Thoracic aorta (tissue), 2 donors: ENCODE measurements at places on chromosomes 2 and 18.

- no peak for DNase-seq
Observed at GRCh38 chr2:9263428-9263827, 56.8 kb downstream of the ASAP2 start.

GRCh38 chr2:127067620-127068350, 39.2 kb downstream of the BIN1 start:
- no peak for DNase-seq

- DNase-seq, result no peak
Observed at GRCh38 chr2:8923183-8923582, 80.3 kb downstream of the MBOAT2 start.

GRCh38 chr2:171169333-171169732, 8.6 kb upstream of the TLK1 start:
- DNase-seq, result no peak

GRCh38 chr2:218366621-218367414, 10.2 kb downstream of the CATIP start:
- no peak for DNase-seq

GRCh38 chr2:8219631-8220355, 462.1 kb upstream of the ID2 start:
- peak; percentile 62 for DNase-seq

DNA sequence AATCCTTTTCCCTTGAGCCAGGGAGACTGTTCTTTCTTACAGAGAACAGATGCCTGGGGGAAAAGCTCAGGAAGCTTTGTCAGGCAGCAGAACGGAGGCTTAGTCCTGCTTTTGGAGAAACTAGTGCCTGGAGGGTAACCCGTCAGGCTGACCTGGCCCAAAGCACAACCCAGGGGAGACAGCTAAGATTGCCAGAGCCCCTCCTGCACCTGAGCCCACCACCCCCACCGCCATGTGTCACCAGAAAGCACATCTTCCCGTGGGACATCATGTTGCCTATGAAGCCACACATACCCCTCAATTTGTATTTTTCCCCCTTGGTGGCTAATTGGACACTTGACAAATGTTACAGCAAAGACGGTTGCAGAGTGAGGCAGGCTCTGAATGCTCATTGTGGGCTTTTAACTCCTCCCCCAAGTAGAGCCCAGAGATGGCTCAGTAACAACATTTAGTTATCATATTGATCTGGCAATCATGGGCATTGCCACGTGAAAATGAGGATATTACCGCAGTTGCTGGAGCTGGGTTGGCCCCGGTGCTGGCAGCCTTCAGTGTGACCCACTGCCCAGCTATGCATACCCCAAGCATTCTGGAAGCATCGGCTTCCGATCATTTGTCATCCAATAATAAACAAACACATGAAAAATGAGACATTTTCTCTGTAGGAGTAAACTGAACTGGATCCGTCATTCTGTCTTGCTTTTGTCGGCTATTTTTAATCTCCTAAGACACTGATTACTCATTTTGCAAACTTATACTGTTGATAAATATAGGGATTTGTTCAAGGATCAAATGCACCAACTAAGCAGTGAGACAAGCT, 229.5 kb downstream of the ATAD2B start:
- no peak for DNase-seq

- no peak for DNase-seq
Observed at GRCh38 chr2:134408791-134409190, 154.9 kb downstream of the MGAT5 start.

DNA sequence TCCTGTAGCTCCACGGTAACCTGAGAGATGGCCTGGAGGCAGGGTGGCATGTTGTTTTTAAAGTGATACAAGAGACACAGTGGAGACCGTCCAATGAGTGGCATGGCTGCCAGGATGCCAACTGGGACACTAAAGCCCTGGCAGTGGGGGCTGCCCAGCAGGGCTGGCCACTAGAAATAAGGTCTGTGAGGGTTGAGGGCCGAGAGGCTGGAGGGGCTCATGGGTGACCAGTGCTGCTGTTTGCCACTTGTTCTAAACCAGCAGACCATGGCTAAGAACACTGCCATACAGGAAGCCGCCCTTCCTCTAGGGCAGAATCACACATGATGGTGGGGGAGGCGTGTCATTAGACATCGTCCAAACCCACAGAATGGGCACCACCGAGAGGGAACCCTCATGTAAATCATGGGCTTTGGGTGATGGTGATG, 71.9 kb downstream of the ALPK2 start:
- DNase-seq, result no peak

DNA sequence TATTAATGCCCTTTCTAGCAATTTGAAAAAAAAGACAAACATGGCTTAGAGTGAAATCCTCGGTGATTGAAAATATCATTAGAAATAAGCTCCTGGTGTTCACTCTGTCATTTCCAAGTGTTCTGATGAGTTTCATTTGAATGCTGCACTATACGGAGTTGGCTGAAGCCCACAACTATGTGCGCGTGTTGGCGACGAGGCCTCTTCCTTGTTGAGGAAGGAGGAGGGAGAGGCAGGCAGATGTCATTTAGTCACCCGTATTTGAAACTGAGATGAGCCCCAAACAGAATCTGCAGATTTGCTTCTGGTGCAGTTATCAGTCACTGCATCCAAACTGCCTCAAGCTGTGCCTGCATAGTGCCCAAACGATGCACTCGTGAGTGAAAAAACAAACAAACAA, 23.5 kb upstream of the SKOR2 start:
- no peak for DNase-seq

GRCh38 chr2:209451209-209451834, 27.5 kb downstream of the MAP2 start:
- DNase-seq, result no peak

GRCh38 chr18:53946594-53946993, 277.9 kb downstream of the MBD2 start:
- DNase-seq, result no peak

DNA sequence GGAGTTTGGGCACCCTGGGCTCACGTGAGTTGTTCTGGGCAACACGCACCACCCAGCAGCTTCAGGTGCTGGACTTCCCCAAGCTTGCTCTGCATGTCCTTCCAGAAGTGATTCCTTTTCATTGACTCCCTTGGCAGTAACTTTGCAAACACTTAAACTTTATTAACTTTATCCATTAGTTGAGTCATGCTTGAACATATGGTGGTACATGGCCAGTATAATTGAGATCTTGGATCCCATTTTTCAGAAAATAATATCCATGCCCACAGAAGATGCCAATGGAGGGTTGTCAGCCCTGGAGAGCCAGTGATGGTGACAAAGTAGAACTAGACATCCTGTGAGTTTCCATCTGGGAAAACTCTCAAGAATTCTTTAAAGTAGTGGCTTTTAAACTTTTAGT, 144.2 kb downstream of the COPS8 start:
- DNase-seq, result no peak

- no peak for DNase-seq
Observed at GRCh38 chr2:9656270-9656766, 25.5 kb upstream of the YWHAQ start.

- no peak for DNase-seq
Observed at GRCh38 chr2:27652790-27653189, 10.6 kb downstream of the SUPT7L start.

DNA sequence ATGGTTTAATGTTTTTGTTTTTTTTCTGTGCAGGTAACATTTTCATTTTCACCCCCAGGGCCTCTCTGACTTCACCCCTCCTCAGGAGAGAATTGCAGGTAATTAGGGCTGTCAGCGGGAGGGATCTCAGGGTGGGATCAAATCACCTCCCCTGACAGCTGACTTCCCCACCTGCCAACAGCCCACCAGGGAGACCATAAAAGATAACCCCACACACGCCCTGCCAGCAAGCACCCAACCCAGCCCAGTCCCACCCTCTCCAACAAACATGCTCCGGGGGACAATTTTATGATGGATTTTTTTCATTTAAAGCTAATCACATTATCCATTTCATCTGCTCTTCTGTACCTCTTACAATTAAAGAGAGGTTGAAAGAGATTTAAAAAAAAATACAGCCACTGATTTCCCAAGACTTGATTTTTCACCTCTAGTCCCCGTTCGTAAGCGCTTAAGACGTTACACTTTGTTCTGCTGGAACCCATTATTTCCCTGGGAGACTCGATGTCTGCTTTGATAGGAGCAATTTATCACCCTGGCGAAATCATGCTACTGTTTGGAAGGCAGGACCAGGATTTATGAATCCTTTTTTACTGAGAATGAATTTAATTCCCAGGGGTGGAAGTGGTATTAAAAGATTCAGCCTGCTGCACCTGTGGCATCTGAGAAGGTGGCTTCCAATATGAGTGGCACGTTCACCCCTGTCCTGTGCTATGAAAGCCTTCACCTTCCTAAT, 232.9 kb upstream of the ID2 start:
- DNase-seq, result no peak

GRCh38 chr2:84388133-84388532, 70.9 kb downstream of the SUCLG1 start:
- no peak for DNase-seq

- DNase-seq, result no peak
Observed at GRCh38 chr2:195505701-195506100, 151.3 kb upstream of the SLC39A10 start.

DNA sequence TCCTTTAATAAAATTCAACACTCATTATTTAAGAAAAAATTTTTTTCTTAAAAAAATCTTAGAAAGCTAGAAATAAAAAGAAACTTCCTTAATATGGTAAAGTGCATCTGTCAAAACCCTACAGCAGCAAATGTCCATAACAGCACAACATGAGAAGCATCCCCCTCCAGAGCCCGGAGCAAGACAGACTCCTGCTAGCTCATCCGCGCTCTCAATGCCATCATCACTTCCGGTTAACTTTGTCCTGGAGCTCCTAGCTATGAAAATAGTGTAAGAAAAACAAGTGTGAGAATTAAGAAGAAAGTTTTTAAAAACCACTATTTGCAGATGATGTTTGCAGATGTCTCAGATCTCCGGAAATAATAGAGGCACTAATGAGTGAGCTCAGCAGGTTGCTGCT, 103.1 kb downstream of the TEX51 start:
- DNase-seq, result no peak

DNA sequence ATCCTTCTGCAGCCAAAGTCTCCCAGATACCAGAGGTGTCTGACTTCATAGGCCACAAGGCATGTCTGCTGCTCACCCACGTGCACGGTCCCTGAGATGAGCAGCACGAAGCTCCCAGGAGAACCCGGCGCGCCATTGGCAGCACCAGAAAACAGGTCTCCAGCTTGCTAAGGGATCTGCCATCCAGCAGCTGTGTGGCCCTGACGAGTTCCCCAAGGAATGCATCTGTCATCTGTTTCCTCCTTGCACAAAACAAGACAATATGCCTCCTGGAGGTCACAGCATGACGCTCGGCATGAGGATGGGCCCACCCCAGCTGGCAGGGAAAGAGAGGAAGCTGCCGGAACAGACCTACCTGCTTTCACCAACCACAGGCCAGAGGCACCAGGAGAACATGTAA, 29.2 kb downstream of the HS6ST1 start:
- no peak for DNase-seq

DNA sequence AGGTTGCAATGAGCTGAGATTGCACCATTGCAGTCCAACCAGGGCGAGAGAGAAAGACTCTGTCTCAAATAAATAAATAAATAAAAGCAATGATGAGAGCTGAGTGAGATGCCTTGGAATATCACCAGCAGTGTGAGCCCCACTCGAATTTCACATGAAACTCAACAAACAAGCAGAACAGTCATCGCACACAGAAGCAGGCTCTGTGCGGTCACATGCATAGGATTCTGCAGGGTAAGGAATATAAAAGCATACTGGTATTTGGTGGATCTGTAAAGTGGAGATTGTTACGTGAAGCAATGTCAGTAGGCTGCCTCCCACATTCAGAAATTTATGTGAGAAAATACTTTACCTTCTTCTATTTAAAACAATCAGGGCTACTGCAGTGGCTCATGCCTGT, 18.0 kb upstream of the AP1S3 start:
- no peak for DNase-seq

DNA sequence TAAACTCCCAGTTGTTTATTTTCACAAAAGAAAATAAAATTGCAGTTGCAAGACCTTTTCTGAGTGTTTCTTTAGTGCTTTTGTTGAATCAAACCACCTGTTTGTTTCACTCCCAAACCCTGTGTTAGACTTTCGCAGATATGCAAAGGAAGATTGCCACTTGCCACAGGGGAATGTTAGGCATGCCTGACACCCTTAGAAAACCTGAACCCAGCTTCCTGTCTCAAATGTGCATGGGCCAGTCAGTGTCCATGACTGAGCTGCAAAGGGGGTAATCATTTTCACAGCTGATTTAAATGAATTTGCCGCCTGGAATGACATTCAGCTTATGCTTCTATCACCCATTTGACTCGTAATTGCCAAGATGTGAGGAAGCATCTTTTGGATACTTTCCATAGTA, 17.5 kb downstream of the TGOLN2 start:
- no peak for DNase-seq

DNA sequence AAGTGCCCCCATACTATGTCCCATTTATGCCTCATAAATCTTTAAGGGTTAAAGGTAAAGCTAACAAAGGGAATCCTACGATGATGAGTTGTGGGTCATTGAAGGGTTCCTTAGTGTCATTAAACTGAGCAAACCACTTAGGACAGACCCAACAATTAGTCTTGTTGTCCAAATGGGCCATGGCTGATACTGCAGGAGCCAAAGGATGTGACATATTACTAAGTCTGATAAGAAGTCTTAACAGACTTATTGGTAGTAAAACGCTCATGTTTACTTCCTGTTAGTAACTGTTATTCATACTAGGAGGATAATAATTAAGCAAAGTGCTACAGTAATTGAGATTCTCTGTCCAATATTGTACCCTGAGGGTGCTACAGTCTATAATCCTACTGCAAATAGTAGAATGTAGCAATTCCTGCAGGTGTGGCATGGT, 96.8 kb downstream of the PTPN4 start:
- no peak for DNase-seq

- no peak for DNase-seq
Observed at GRCh38 chr2:180524499-180524898, 455.9 kb upstream of the UBE2E3 start.
